Dorsolateral prefrontal cortex (tissue), 122 donors: ENCODE measurements at places on chromosomes 2 and 18.

- no peak for DNase-seq
These were observed 43.3 kb downstream of the WDFY1 start for GRCh38 chr2:223901854-223902253.

DNA sequence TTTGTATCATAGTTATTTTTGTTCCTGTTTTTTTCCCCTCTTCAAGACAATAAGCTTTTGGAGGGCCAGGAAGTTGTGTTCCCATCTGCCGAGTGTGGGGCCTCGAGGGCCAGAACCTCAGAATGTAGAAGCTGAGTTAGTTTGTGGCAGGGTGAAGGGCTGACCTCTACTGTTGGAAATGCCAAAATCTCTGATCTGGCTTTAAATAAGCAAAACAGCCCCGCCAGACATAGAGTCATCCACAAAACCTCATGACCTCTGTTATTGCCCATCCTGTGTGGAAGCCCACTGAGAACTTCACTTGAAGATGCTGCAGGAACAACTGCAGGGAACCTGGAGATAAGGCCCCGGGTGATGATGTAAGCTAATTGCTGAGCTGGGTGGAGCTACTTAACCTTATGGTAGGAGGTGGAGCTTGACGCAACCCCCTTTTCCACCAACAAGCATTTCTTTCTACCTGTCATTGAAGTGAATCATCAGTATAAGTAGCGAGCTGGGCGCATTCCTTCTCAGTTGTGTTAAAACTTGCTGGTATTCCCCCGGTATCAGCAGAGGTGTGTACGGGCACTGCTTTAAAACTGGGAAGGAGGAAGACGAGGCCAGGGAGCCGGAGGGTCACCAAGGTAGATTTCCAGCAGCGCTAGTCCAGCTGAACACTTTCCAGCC, 177.2 kb downstream of the NEDD4L start:
- DNase-seq, result no peak

GRCh38 chr2:119545754-119546446, 1.7 kb downstream of the CFAP221 start:
- DNase-seq, result no peak

DNA sequence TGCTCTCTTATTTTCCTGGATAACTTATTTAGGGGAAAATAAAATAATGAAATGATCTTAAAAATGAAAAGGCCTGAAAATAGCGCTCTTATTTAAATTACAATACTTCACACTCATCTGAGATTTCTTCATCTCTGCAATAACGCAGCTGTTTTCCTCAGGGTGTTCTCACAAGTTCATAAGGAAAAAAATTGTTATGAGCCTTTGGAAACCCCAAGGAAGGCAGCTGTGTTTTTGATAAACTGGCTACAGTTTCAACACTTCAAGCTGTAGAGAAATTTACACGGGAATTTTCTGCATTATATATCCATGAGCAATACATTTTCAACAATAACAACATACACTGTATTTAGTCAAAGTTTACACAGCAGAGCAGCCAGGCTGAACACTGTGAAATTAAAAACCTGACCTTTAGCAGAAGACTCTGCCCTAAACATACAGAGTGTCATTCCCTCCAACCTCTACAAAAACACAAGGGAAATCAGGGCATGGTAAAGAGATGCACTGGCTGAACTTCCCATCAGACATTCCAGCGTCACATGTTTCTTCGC, 959.6 kb downstream of the SLC4A3 start:
- DNase-seq, result no peak

DNA sequence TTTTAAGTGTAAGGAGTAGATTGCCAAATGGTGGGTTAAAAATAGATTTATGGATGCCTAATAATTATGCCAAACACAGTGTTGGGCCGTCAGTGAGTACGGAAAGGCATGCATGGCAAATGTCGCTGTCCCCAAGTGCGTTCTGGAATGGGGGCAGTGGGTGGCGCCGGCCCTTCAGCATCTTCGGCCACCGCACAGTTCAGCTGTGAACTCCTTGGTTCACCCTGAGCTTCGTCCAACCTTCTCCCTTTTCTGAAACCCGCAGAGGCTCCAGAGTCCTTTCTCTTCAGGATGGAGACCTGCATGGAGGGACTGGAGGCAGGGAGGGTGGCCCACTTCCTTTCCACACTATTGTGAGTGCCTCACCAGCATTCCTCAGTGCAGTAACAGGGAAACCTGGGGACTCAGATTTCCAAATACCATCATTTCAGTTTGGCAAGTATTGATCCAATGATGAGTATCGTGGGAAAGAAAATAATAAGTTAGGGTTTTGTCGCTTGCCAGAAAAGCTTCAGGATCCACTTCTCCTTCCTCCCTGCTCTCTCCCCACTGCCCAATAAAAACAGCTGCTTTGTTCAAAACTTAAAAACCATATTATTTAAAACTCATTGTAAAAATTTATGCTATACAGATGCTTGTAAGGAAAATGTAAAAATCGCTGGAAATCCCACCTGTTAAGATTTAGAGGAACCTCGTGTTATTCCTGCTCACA, 74.6 kb upstream of the TXNDC2 start:
- no peak for DNase-seq

DNA sequence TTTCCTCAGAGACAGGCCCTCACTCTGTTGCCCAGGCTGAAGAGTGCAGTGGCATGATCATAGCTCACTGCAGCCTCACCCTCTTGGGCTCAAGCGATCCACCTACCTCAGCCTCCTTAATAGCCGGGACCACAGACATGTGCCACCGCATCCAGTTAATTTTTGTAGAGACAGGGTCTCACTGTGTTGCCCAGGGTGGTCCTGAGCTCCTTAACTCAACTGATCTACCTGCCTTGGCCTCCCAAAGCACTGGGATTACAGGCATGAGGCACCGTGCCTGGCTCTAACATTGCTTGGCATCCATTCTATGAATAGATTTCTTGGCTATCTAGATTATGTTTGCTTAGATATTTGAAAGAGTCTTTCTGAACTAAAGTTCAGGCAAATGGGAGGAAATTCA, 21.6 kb downstream of the R3HDM1 start:
- DNase-seq, result no peak

GRCh38 chr18:25223211-25223610, 128.8 kb downstream of the ZNF521 start:
- no peak for DNase-seq

DNA sequence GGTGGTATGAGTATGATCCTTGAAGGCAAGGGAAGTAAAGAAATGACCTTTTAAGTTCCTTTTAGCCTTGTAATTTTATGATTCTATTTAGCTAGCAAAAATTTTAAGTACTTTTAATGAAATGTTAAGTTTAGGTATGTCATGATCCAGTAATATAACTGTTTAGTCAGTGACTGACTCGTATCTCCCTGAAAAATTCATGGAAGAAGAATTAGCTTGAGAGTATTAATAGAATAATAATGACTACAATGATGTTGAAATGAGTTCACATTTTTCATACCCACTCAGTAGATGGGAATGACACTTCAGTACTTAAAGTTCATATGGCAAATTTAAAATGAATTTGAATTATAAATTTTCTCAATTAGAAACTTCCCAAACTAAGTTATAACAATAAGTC, 14.6 kb downstream of the RAB3GAP1 start:
- no peak for DNase-seq

GRCh38 chr2:217127744-217128143, 267.9 kb upstream of the TNP1 start:
- no peak for DNase-seq

DNA sequence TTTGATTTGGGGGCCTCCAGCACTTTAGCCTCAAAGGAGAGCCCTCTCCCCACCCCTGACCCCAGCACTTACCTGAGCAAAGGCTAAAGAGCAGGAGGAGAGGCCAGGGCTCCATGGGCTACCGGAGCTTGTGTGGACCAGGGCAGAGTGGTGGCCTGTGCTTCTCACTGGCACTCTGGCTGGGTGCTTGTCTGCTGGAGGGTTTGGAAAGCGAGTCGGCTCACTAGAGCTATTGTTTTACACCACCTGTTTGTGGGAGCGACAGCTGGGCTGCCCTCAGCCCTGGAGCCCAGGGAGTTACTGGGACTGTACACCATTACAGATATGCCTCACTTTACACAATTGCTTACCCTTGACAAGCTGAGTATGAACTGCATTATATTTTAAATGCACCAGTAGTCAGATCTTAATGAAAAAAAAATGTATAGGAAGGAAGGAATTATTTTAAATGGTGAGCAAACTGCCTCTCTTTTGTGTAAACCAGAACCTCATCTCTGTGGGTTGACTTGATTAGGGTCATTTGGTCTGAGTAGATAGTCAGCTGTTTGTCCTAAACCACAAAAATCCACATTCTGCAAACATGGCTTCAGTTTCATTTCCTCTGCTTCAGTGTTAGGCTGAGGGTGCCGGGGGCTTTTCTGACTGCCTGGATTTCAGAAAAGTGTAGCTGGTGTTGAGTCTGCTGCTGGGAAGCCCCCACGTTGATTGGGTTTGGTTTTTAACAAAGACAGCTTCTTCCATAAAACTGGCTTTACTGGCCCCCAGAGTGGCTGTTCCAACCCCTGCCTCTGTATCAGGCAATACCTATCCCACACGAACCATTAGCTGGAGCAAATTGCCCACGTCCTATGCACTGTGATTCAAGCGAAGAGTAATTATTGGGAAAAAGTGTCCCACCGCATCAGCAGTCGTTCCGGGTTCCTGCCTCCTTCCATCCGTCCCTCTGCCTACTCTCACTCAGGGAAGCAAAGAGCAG, at the start of gene CHRNA1:
Gene CHRNA1, minus strand, starts transcription at position 193 of the 976 bp plus-strand sequence. Its CDS starts 78 bp downstream, at position 115.
- no peak for DNase-seq

DNA sequence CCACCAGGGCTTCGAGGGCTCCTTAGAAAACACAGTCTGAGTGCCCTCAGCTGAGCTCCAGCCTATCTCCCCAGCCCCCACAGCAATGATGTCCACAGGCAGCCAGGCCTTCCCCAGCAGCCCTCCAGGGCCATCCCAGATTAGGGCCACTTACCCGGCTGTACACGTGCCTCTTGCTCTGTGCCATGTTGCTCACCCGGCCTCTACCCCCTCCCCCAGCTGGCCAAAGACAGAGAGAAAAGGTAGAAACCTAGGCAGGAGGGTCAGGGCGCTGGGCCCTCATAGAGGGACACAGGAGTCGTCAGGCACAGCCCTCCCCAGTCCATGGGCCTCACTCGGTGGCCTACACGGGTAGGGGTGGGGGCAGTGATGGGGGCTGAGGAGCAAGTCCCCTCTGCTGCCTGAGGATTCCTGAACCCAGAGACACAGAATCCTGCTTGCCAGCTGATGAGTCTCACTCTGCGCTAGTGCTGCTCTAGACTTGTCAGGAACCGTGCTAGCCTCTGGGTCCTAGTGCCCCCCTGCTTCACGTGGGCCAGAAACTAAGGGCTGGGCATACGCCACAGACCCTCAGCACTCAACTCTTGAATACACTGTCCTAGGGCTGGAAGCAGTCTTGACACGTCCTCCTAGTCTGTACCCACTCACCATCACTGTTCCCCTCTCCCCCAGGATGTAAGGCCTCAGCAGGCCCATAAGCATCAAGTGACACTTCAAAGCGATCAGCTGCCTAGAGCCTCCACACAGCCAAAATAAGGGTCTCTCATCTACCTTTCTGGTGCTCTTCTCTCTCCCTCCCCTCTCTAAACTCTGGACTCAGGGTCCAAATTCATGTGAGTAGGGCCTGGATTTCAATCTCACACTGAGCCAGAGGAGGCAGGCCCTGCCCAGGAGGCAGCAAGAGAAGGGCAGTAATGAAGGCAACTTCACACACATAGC, at the start of gene DCTN1:
Gene DCTN1, minus strand, starts transcription at position 461 of the 939 bp plus-strand sequence. Its CDS starts 274 bp downstream, at position 187.
- DNase-seq, result peak; percentile 92

- DNase-seq, result no peak
These were observed 76.4 kb downstream of the AP1S3 start for GRCh38 chr2:223760838-223761502.

GRCh38 chr18:68035774-68036522, 519.4 kb upstream of the DSEL start:
- DNase-seq, result no peak

DNA sequence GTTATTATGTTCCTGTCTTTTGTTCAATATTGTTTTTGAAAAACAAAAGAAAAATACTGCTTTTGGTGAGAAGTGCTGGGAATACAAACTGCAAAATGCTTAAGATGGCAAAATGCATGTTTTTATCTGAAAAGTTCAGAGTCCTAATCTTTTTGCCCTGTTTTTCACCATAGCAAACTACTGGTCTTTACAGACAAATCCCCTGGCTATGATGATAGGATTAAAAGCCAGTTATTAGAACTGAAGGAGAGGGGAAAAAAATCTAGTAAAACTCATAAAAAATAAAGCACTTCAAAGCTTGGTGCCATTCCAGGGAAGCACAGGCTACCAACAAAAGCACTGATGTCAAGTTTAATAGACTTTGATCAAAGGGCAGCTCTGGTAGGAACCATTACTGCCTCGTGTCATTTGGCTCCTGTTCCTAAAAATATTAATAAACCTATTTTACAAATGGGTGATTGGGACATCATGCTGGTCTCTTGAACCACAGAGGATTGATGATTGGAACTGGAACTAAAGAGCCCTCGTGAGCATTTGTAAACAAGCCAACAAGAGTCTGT, 194.7 kb downstream of the RAB3GAP1 start:
- DNase-seq, result no peak

DNA sequence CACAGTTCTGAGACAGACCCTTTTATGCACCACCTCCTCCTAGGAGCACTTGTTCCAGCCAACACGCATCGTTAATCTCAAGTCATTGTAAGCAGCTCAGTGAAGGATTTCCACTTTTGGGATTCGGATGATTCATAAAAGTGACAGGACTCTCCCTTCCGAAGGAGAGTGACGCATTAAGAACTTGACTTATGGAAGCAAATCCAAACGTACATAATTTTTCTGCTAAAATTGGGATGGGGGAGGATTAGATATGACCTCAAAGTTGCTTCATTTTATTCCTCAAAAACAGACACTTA, 165.7 kb downstream of the TWIST2 start:
- DNase-seq, result no peak

GRCh38 chr2:10911291-10912075, at the start of gene KCNF1:
Gene KCNF1 (plus strand): TSS chr2:10911934. CDS start chr2:10912427, 493 bp downstream.
- no peak for DNase-seq

- peak; percentile 14 for DNase-seq
These were observed 927.0 kb upstream of the CRIM1 start for GRCh38 chr2:35428548-35428947.

DNA sequence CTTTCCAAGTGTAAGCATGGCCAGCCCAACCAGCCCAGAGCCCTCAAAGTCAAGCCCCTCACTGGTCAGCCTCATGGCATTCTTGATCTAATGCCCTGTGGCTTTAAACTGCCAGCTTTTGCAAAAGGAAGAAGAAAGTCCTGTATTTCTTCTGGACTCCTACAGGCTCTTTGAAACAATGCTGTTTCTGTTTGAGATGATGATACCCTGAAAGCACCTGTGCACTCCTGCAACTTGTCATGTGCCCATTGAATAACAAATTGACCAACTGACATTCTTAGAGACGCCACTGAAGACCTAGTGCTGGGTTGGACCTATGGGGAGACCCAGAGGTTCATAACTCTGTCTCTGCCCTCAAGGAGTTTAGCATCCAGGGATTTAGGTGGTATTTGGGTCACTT, 82.0 kb upstream of the MSH2 start:
- no peak for DNase-seq

GRCh38 chr2:170030040-170030439, 147.9 kb upstream of the MYO3B start:
- no peak for DNase-seq

- DNase-seq, result no peak
These were observed 29.6 kb downstream of the CSRNP3 start for GRCh38 chr2:165499131-165499530.
